NCI-H2029 treated with DMSO at 0.1 percent for 48 hours (cell line): ENCODE measurements at places on chromosomes 7 and 10.

DNA sequence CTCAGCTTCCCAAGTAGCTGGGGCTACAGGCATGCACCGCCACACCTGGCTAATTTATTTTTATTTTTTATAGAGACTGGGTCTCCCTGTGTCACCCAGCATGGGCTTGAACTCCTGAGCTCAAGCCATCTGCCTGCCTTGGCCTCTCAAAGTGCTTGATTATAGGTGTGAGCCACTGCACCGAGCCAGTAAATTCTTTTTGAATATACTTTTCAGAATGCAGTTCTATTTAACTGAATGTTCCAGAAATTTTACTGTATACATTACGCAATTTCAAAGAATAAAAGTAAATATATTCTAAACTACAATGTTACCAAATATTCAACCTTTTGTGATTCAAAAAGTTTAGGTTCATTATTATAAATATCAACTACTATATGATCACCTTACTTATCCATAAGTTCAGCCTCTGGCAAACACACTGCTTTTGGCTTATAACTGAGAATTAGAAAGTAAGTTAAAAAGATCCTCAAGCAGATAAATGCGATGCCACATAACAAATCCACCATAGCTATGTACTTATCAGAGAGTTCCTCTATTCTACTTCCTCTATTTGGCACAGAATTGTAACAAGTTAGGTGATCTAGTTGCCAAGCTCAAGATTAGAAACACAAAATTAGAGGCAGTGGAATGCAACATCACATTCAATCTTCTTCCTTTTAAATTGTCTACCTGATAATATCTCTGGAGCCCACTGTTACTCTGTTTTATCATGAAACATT is 118.2 kb downstream of the ANK3 start:
- no peak for DNase-seq

DNA sequence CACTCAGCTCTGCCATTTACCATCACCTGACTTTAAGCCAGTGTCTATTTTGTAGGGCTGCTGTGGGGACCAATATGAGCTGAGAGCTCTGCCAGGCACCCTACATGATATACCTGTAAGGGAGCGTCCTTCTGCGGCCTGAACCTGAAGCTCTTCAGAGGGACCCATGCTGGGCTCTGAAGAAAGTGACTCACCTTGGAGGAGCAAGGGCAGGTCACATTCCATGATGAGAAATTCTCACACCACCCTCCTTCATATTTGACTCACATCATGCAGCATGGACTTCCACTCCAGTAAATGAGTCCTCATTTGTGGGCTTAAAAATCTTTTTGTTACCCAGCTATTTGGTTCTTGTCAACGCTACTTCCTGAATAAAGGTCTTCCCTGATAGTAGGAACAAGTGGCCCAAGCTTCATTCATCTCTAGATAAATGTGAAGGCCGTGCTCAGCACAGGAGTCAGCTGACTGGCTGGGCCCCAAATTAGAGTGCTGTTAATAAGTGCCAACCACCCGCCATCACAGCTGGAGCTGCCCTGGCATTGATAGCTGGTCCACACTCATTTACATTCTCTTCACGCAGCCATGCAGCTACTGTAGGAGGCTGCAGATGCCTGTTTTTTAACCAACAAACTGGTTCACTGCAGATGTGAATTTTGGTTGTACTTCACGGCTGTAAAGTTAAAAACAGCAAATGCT is 78.4 kb downstream of the RNF216 start:
- no peak for DNase-seq

DNA sequence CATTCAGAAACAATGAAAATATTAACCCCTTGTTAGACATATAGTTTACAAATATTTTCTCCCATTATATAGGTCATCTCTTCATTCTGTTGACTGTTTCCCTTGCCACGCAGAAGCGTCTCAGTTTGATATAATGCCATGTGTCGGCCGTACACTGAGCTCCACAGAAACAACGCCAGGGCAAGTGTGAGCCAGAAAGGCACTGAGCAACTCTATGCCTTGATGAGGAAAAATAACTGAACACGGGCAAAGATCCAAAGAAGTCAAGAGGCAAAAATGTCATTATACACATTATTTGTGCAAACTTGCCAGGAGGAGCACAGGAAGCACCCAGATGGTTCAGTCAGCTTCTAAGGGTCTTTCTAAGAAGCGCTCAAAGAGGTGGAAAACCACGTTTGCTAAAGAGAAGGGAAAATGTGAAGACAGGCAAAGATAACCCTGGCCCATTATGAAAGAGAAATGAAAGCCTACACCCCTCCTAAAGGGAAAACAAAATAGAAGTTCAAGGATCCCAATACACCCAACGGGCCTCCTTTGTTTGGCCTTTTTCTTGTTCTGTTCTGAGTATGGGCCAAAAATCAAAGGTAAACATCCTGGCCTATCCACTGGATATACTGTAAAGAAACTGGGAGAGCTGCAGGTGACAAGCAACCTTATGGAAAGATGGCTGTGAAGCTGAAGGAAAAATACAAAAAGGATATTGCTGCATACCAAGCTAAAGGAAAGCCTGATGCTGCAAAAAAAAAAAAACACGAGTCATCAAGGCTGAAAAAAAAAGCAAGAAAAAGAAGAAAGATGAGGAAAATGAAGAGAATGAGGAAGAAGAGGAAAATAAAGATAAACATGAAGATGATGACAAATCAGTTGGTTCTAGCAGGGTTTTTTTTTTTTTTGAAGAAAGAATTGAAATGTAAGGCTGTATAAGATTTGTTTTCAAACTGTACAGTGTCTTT is 15.5 kb downstream of the ARHGAP12 start:
- peak; percentile 24 for DNase-seq

GRCh38 chr10:132399117-132400035 is 2.4 kb downstream of the PWWP2B start:
- no peak for DNase-seq

- no peak for DNase-seq
These were observed 549 bp upstream of the DDX50 start for GRCh38 chr10:68900427-68901104.

DNA sequence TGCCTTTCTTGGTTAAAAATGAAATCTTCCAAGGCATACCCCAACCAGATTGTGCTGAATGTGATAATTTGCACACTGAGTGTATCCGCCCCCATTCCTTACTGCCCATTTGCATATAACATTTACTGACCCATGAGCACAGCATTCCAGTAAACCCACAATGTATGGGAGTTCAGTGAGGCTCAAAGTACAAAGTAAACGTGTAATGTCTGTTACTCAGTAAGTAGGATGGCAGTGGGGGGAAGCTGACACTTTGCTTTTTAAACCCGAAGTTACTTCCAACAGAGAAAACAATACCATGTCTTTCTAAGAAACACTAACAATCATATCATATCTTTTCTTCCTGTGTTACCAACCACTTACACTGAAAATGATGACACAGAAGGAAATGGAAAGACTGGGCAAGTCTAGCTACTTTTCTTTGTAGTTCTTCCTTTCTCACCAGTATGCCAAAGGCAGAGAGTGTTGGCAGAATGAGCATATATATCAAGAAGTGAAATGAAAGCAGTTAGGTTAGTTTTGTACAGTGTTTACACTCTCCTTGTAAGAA is 27.1 kb upstream of the SOSTDC1 start:
- no peak for DNase-seq

DNA sequence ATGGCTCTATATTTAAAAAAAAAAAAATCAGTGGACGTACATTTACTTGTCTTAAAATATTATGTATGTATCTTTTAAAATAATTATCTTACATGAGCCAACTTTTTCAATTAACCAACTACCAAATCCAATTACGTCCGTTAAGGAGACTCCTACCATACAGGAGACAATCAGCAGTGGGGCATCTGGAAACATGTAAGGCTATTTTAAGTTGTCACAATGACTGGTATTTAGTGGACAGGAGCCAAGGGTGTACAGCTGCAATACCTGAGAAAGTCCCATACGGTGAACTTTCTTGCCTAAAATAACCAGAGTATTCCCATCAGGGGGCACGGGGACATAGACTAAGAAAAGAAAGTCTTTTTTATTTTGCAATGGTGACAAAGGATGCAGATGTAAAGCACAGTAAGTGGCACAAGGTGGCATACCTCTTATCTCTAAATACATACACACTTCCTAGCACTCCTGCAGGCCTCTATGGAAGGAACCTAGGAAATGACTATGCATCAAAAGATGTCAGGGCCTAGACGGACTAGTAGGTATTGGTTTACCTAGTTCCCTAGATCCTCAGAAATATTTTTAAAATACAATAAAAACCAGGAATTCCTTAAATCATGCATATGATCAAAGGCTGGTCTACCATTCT is 16.0 kb upstream of the TLL2 start:
- no peak for DNase-seq

GRCh38 chr10:122464250-122464510 is 2.8 kb downstream of the HTRA1 start:
- no peak for DNase-seq

- DNase-seq: no peak
These were observed 209.5 kb downstream of the HERPUD2 start for GRCh38 chr7:35485436-35485835.

- DNase-seq: no peak
These were observed 280.6 kb downstream of the DNAJB6 start for GRCh38 chr7:157617401-157617800.

GRCh38 chr7:125934539-125934938 is 1004.9 kb upstream of the POT1 start:
- peak; percentile 59 for DNase-seq

DNA sequence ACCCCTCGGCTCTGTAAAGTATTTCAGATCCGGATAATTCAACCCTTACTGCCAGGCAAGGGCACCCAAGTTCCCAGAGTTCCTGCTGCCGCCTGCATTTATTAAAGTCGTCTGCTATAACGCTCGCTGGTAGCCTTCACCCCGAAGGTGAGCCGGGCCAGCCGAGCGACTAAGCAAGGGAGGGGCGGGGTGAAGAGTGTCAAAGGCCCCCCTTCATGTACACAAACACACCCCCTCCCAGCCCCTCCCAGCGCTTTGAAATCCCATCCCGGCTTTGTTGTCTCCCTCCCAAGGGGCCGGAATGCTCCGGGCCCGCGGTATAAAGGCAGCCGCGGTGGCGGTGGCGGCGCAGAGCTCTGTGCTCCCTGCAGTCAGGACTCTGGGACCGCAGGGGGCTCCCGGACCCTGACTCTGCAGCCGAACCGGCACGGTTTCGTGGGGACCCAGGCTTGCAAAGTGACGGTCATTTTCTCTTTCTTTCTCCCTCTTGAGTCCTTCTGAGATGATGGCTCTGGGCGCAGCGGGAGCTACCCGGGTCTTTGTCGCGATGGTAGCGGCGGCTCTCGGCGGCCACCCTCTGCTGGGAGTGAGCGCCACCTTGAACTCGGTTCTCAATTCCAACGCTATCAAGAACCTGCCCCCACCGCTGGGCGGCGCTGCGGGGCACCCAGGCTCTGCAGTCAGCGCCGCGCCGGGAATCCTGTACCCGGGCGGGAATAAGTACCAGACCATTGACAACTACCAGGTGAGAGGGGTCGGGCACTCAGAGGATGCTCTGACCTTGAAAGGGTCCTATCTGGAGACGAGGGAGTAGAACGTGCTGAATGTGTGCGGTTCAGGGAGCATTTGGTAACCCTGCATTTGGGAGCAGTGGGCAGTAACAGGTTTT is at the start of gene DKK1:
Gene DKK1, plus strand, starts transcription at position 349 of the 889 bp plus-strand sequence. Its CDS starts 154 bp downstream, at position 503.
- no peak for DNase-seq

- no peak for DNase-seq
These were observed 164.9 kb downstream of the DGKI start for GRCh38 chr7:137681657-137682562.

DNA sequence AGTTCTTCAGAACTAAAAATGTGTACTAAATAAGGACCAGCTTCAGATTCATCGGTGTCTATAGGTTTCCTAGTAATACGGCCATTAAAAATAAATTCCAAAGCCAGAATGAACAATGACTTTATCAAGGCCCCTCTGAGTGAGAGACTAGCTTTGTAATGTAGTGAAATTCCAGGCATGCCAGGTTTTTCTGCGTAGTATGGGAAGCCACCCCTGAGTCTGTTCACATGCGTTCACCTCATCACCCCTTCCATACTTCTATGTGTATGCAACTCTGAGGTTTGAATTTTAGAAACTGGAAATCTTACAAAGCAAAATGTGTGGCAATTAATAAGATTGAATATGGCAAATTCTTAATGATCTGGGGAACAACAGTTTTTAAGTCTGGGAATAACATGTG is 24.5 kb downstream of the RNF32 start:
- no peak for DNase-seq

GRCh38 chr10:33566001-33566400 is 231.5 kb upstream of the NRP1 start:
- DNase-seq: no peak

DNA sequence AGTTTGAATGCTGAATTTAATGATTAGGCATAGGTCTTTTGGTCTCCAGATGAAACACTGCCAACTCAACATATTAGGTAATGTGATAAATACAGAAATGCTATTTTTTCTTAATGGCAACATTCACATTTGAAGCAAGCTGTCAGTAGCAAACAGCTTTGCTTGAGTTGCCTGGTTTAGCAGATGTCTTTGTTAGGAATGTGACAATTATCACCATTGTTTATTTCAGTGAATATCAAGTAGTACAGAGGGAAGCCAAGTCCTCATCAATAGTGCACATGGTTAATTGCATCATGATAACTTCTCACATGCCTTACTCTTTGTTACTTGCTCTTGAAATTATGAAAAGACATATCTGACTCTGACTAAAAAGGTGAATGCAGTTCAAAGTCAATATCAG is 23.7 kb upstream of the SEPTIN7 start:
- DNase-seq: no peak

DNA sequence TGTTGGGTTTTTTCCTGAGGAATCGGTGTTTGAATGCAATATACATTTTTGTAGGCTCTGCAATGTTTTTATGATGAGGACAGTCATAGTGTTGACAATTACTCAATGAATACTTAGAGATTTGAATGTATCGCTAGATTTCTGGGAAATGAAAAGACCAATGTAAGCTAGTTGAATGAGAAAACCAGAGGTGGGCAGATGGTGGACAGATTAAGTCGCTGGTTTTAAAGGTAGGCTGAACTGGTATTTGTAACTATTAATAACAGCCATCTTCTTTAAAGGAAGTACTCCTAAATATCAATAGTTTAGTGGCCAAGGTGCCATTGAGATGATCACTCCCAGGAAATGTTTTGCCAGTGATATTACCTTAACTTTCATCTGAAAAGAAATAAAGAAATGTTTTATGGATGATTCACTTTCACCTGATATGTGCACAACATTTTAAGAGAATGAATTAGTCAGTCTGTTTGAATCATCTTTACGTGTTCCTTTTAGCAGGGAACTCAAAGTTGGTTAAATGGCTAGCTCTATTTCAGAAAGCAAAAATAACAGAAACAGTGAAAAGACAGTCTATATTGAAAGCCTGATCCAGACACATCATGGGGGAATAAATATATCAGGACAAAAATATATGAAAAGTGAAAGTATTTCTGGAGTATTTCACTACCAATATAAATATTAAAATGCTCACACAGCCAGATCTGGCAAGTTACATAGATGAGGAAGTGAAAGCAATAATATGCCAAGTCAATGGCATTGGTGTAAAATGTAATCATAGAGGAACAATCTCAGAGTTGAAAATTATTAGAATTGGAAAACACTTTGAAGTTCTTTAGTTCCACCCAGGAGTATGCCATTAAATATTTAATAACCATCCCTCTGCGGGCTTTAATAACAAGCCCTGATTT is 20.7 kb downstream of the MET start:
- no peak for DNase-seq
